ENCODE measurements at places on chromosomes 7 and 10.

DNA sequence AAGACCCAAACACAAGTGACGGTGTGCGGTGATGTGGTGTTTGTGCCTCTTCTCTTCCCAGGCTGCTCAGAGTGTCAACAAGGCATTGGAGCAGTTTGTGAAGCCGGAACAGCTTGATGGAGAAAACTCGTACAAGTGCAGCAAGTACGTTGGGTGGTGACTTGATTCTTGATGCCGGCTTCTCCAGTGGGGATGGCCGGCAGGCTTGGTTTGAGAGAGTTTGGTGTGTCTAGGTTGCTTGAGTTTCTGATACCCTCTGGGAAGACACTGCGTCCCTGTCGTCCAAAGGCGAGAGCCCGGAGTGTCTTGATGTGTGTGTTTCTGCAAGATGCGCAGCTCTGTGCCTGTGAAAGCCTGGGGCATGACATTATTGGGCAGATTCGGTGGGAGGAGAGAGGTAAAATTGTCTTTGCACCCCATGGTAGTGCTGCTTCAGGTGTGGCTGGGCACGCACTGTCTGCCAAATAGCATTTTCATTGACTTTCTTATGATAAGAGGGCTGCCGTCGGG is 111.8 kb downstream of the ANKRD61 start:
- no peak for DNase-seq

DNA sequence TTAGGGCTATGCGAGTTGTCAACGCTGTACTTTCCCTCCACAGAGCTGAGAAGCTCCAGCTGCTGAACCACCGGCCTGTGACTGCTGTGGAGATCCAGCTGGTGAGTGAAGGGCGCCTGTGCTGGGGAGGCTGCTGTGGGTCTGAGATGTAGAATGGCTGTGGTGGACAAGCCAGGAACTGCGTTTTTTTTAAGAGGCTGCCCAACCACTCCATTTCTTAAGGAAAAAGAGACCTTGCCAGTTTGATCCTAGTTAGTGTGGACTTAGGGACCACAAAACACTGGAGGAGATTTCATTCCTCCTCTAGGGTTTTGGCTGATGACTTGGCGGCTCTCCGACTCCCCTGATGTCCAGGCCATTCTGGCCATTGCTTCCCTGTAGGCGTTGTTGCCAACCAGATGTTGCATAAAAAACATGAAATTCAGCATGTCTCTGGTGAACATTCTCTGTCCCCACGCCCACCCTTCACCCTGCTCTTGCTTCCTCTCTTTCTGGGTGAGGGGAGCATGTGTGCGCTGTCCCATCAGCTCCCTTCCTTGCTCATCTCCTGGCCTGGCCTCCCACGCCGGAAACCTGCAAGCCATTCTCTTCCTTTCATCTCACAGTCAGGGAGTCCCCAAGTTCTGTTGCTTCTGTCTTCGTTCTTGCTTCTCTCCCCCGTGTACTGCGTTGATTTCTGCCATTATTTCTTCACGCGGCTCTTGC is 30.9 kb downstream of the CRCP start:
- DNase-seq: no peak

DNA sequence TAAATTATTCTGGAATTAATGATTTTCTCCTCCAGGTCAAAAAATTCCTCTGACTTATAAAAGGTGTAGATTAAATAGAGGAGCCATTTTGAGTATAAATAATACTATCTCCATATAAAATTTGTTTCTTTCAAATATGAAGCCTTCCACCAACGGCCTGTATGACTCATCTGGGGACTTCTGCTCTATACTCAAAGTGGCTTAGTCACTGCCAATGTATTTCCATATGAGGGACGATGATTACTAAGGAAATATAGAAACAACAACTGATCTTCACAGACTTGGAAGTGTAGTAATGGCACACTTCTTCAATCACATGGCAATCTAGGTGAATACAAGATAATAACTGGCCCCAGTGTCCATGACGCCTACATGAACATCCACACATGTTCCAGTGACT is 335.6 kb upstream of the HGF start:
- no peak for DNase-seq

- no peak for DNase-seq
Measured at GRCh38 chr10:102781921-102782557, 38.3 kb downstream of the WBP1L start.

- DNase-seq: no peak
Measured at GRCh38 chr10:102306006-102306405, 60.7 kb downstream of the GBF1 start.

DNA sequence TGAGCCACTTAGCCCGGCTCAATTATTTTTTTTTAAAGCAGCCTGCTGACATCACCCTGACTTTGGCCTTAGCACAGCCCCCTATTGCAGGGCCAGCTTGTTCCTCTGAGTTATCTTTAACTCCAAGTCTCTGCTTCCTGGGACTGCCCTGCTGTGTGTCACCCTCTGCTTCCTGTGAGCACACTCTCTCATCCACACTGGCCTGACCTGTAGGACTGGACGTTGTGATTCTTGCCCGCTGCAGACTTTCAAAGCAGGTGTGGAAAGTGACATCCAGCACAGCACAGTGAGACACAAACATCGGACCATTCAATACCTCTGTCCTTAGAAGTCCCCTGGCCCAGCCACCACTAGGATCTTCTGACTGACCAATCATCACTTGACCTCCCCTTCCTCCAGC is 26.4 kb upstream of the HSPA12A start:
- no peak for DNase-seq

DNA sequence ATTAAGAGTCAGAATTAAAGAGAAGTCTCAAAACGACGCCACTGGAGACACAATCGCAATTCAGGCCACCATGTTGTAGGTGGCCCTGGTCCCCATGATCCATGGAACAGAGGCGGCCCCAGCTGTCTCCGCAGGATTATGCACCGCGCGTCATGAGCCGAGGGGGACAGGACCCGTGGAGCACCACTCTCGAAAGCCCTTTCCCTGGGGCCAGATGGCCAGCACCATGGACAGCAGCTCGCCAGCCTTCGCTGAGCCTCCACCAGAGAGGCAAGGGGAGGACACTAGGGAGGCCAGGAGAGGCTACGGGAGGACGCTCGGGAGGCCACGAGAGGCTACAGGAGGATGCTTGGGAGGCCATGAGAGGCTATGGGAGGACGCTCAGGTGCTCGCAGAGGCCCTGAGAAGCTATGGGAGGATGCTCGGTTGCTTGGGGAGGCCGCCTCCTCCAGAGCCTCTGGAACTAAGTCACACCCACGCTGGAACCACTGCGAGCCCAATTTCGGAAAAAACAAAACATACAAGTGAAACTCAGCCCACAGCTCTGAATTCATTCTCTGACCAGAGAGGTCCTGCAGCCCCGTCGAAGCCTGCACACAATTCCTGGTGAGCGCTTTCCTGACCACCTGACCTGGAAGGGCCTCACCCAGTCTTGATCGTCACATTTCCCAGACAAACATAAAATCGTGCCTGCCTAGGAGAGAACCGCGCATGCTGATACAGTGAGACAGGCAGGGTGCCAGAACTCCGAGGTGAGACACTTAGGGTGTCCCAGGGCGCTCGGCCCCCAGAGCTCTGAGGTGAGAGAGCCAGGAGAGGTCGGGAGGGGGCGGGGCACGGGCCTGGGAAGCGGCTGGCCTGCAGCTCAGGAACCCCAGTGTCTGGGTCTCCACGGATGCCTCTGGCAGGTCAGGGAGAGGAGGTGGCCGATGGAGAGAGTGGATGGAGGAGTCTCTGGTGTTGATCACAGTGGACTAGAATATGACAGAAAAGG is 224.4 kb downstream of the PTPRN2 start:
- no peak for DNase-seq

- no peak for DNase-seq
Measured at GRCh38 chr7:69603351-69603750, 5.1 kb downstream of the AUTS2 start.

DNA sequence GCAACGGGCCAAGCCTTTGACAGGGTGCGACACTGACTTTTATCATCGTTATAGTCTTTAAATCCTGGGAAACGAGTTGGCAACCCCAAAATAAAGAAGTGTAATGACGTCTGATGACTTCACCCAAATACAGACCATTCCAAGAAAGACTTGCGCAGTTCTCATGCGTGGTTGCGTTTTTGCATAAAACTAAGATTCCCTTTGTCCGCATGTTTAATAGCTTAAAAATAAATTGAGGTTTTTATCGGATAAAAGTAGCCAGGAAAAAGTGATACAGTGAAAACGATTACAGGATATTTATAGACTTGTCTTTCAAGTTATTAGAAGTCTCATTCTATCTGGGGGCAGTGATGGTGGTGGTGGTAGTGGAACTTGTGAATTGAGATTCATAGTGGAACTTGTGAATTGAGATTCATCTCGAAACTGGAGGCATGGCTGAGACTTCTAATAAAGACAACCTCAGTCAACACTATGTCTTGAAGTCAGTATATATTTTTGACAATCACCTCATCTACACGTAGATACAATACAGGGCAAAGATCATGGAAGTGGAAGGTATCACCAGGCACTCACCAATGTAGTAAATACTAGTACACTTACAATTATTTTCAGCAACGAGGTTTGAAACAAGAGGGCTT is 1.2 kb upstream of the NAMPT start:
- no peak for DNase-seq

DNA sequence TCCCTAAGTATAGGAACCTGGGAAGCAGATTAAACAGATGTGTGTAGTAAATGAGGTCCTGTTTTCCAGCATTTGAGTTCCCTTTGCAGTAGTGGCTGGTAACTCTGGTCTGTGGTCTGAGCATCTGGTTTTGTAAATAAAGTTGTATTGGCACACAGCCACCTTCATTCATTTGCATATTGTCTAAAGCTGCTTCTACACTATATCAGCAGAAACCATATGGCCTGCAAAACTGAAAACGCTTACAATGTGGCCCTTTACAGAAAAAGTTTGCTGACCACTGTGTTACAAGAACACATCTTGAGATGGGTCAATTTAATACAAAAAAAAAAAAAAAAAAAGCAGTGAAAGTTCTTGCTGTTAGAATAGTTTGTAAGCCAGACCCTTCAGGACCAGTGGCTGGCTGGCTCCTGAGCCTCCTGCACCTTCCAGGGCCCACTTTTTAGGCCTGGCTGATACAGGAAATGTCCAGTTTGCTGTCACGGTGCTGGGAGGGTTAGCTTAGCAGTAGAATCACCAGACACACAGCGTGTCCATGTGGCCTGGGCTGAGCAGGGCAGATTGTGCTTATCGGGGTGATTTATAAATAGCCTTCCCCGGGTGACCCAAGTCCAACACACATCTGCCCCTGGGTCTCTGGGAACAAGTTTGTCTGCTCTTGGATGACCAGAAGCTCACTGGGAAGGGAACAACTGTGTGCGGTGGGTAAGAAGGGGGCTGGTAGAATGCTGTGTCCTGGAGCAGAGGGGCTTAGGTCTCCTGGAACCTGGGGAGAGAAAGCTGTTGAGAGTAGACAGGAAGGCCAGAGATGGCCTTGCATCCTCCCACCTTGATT is 1.4 kb downstream of the C10orf71 start:
- DNase-seq: no peak

GRCh38 chr10:126955934-126956711 is 50.9 kb downstream of the DOCK1 start:
- DNase-seq: no peak

- DNase-seq: no peak
Measured at GRCh38 chr7:55432939-55433784, 68.0 kb downstream of the LANCL2 start.

DNA sequence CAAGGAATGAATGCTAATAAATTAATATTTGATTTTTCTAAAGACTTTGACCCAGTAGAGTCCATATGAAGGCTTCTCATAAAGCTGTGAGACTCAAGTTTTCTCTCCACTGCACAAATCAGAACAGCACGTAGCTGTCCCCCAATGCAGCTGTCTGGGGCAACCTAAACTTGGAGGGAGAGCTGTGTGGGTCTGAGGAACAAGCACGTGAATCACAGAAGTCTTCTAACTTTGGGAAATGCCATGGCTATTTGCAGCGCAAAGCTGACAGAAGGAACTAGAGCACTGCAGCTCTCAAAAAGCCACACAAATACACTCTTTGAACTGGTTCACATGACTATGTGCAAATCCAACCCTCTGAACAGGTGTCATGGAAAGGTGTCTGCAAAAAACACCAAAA is 47.9 kb downstream of the COL1A2 start:
- DNase-seq: no peak

- DNase-seq: no peak
Measured at GRCh38 chr7:132142006-132142405, 434.3 kb downstream of the PLXNA4 start.

DNA sequence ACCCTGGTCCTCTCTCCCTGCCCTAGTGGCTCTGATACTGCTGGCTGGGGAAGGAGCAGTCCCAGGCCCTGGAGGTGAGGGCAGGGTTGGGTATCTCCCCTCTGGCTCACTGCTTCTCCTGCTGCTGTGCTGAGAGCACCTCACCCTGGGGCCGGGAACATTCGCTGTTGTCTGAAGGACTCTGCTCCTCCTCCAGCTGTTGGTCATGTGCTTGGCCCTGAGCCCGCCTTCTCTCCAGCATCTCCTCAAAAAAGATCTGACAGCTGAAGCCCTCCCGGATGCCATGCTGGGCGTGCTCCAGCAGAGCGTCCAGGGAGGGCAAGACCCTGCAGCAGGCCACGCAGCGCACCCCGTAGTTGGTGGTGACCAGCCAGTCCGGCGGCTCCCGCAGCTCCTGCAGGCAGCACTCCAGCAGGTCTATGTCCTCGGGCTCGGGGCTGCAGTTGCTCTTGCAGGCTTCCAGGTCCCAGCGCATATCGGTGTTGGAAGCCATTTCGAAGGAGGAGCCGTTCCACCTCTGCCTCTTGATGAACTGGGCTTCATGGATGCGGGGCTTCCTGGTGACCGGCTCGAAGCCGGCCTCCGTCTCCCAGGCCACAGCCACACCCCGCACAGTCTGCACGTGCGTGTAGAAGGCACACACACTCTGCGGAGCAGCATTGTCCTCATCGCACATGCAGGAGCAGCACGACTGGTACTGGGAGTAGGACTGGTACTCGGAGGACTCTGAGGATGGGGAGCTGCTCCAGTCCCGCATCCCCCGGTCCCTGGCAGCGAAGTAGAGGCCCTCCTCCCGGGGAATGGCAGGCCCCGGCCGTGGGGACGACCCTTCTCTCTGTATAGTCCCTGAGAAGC is 2.1 kb downstream of the FAM170B start:
- no peak for DNase-seq

- DNase-seq: no peak
Measured at GRCh38 chr7:143490717-143491306, 13.1 kb downstream of the TAS2R41 start.

Measured in stimulated activated CD4-positive, alpha-beta T cell treated with anti-CD3 and anti-CD28 coated beads, Interleukin-15, amount 100 ng/mL, for 1 hour (primary cell).